NCI-H1092 (cell line): ENCODE measurements at places on chromosomes 13 and 19.

DNA sequence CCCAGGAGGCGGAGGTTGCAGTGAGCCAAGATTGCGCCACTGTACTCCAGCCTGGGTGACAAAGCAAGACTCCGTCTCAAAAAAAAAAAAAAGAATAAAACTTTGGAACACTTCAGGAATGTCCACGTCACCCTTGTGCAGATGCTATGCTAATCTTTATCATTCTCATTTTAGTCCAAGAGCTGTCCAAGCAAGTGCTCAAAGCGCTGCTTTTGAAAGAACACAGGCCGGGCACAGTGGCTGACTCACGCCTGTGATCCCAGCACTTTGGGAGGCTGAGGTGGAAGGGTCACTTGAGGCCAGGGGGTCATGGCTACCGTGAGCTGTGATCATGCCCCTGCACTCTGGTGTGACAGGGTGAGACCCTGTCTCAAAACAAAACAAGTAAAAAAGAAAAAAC lies 11.1 kb upstream of the UQCR11 start:
- DNase-seq = no peak

- no peak for DNase-seq
Measured at GRCh38 chr19:13917888-13918406, 11.9 kb downstream of the CC2D1A start.

GRCh38 chr13:77896977-77897376 lies 21.7 kb downstream of the EDNRB start:
- no peak for DNase-seq

GRCh38 chr19:13428352-13428751 lies 77.9 kb downstream of the CACNA1A start:
- DNase-seq = no peak

GRCh38 chr19:55248704-55249103 lies 10.1 kb downstream of the PPP6R1 start:
- DNase-seq = no peak

GRCh38 chr13:43529796-43530195 lies 257.0 kb downstream of the ENOX1 start:
- DNase-seq = no peak

- no peak for DNase-seq
Measured at GRCh38 chr13:66369666-66370065, 860.5 kb downstream of the PCDH9 start.

DNA sequence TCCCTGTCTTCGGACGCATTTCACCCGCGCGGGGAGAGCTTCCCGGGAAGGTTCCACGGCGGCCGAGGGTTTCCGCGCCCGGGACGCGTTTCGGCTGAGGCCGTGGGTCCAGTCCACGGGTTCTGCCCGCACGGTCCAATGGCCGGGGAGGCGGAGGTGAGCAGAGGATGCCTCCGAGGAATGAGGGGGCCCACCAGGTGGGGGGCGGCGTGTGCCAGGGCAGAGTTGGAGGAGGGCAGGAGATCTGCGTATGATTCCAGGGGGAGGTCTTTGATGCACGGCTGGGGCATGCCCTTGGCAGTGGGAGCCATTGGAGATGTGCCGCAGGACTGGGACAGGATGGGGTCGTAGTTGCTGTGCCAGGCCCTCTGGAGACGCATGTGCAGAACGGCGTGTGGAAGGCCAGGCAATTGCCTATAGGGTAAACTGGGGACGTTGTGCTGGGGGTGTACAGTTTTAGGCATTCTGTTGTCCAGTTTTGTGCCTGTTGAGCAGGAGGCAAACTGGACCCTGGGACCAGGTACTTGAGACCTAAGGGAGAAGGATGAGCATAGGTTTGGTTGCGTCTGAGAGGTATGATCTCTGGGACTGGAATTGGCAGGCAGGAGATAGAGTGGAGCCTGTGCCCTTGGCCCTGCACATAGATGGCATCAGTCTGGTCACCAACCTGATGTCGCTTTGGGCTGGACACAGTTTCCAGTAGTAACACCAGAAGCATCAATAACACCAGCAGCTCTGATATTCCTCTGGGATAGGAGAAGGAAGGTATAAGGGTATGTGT lies 751 bp downstream of the ZNF584 start:
- DNase-seq = no peak

DNA sequence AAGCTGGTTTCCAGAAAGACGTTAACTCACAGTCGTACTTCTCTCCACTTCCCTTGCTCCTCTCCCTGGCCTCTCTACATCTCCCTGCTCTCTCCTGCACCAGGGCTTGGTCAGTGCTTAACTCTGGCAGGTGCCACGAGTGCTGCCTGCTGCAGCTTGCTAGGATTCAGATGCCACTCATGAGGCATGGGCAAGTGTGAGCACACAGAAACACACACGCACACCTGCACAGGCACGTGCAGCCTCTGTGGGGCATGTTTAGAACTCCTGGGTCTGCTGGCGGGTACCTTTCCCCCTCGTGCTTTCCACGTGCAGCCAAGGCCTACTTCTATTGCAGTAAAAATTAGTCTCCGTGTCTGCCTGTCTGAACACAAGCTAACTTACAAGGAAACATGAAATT lies 31.8 kb downstream of the SOX1 start:
- DNase-seq = no peak

- no peak for DNase-seq
Measured at GRCh38 chr19:29031216-29031615, 181.7 kb downstream of the UQCRFS1 start.

DNA sequence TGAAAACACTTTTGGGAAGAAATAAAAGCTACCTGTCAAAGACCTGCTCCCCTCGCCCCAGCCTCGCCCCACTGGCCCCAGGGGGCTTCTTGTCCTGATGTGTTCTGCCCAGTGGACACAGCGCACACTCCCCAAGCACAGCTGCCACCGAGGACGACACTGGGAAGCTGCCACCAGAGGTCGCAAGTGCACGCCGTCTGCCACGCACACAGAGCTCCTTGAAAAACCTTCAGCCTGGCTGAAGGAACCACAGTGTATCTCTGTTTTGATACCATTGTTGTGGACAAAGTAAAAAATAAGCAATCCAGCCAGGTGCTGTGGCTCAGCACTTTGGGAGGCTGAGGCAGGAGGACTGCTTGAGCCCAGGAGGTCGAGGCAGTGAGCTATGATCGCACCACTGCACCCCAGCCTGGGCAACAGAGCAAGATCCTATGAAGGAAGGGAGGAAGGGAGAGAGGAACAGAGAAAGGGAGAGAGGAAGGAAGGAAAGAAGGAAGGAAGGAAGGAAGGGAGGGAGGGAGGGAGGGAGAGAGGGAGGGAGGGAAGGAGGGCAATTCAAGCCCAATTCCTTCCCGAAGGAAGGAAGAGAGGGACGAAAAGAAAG lies 57.3 kb downstream of the CEBPG start:
- peak; percentile 20 for DNase-seq
